Smooth muscle cell of bladder (primary cell): ENCODE measurements at places on chromosomes 3 and 15. TPM values are rescaled to one million over a fixed set of nuclear protein-coding genes. Genes with fewer than 3 reads are reported as not detected.

The STRIT1 gene
- not detected in 2 replicates for total RNA-seq

The CCDC39 gene
- not detected in 2 replicates for total RNA-seq

The HMCES gene
- 15.8 and 16.1 TPM in 2 replicates for total RNA-seq

The MRAS gene
- 37.0 and 67.5 TPM in 2 replicates for total RNA-seq

The ZKSCAN7 gene
- 7.8 and 9.4 TPM in 2 replicates for total RNA-seq

The EFCC1 gene
- 4.8 TPM in 1 of 2 replicates, not detected in the other for total RNA-seq

The MYZAP gene
- under 0.01 and 0.18 TPM in 2 replicates for total RNA-seq

The SLC24A5 gene
- total RNA-seq: not detected in 2 replicates

The ZNF620 gene
- total RNA-seq: 0.83 and 0.85 TPM in 2 replicates

The CMTM7 gene
- total RNA-seq: 2.6 and 3.4 TPM in 2 replicates

The TM4SF18 gene
- total RNA-seq: under 0.01 and 0.92 TPM in 2 replicates

The ANKRD63 gene
- not detected in 2 replicates for total RNA-seq
